AML-193 (cell line): ENCODE measurements at places on chromosomes 5 and 9.

- no peak for DNase-seq
Observed at GRCh38 chr5:65475895-65476294, 5.8 kb downstream of the ADAMTS6 start.

- no peak for DNase-seq
Observed at GRCh38 chr5:41065691-41066335, 5.3 kb downstream of the MROH2B start.

DNA sequence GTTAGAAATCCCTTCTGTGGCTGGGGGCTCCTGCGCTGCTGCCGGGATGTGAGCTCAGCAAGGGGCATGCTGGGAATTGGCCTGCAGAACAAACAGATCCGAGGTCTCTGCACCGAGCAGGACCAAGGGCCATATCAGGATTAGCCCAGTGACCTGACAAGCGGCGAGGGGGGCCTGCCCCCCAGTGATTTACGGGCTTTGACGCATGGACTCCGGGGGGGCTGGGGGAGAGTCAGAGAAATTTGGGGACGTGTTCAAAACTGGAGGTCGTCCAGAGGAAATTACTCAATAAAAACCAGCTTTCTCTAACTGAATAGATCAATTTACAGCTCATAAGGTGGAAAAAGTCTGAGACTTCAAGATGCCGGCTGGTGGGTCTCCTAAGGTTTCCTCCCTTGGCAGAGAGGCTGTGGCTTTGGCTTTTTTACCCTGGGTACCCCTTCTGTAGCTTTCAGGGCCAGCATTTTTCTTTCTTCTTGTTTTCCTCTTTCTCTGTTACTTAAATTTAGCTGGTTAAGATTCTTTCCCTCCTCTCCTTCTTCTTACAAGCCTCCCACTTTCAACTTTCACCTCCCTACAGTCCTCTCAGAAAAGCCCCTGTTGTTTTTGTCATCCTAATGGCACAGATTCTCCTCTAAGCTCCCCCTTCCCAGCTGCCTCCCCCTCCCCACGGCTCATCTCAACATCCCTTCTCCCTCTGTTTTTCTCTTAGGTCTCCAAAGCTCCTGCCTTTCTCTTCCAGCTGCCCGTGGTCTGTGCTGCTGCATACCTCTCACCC is 551.0 kb downstream of the CCDC171 start:
- DNase-seq, result no peak

- no peak for DNase-seq
Observed at GRCh38 chr5:58934629-58935097, 351.8 kb downstream of the RAB3C start.

DNA sequence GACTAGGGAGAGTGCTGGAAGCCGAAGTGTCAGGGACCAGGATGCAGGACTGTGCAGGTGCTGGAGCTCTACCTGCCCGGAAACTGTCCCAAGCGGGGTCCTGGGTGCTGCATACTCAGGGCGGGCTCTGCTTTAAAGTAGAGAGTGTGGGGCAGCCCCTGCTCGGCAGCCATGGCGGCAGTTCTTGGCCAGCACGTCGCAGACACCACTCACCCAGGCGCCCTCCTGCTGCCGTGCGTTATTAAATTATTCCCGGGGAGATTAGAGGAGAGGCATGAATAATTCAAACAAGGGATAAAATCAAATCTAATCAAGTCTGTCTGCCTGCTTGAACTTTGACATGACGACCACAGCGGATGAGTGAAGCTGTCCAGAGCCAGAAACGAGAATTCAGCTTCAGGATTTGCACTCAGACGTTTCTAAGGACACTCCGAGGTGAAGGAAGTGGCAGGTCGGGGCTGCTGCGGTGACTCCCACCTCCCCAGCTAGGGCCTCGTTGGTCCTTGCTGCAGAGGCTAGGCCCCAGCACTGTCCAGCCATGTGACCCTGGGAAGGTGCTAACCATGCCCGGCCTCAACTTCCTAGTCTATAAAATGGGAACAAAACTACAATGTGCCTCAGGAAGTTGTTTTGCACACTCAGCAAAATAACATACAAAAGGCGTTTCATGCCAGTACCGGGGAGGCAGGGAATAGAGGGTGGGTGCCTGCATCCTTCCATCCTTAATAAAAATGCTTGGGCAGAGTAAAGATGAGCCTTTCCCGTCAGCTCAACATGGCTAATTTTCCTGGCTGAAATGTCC is 91.3 kb upstream of the ADAMTS2 start:
- DNase-seq, result no peak

- no peak for DNase-seq
Observed at GRCh38 chr5:75640826-75641225, 29.6 kb downstream of the ANKDD1B start.

DNA sequence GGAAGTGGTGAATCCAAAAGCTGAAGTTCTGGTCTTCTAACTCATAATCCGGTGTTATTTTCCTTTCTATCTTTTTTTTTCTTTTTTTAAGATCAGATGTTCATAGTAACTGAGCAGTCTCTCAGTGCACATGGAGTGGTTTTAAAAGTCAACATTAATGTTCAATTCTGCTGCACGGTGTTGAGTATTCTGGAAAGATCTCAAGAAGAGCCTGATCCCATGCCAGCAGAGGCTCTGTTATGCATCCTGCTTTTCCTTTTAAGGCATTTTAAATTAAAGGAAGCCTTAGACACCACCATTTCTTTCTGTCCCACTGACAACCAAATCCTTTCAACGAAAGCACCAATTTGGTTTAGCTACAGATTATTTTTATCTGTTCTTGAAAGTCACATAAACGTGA is 33.4 kb downstream of the SEMA5A start:
- no peak for DNase-seq

GRCh38 chr9:135772056-135772646 is 70.2 kb downstream of the KCNT1 start:
- DNase-seq, result no peak

- peak; percentile 97 for DNase-seq
Observed at GRCh38 chr9:129863059-129863690, 27.9 kb downstream of the USP20 start.

DNA sequence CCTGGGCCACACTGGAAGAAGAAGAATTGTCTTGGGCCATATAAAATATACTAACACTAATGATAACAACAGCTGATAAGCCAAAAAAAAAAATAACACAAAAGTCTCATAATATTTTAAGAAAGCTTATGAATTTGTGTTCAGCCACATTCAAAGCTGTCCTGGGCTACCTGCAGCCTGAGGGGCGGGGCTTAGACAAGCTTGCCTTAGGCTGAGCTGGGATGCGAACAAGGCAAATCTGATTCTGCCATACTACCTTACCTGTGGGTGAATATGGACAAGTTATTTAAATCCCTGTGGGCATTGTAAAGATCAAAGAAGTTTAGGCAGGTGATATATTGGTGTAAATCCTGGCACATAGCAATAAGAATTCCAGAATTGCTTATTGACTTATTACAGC is 212.3 kb upstream of the ATP10B start:
- DNase-seq, result no peak

GRCh38 chr9:116685166-116685565 is 1.9 kb upstream of the TRIM32 start:
- DNase-seq, result no peak

DNA sequence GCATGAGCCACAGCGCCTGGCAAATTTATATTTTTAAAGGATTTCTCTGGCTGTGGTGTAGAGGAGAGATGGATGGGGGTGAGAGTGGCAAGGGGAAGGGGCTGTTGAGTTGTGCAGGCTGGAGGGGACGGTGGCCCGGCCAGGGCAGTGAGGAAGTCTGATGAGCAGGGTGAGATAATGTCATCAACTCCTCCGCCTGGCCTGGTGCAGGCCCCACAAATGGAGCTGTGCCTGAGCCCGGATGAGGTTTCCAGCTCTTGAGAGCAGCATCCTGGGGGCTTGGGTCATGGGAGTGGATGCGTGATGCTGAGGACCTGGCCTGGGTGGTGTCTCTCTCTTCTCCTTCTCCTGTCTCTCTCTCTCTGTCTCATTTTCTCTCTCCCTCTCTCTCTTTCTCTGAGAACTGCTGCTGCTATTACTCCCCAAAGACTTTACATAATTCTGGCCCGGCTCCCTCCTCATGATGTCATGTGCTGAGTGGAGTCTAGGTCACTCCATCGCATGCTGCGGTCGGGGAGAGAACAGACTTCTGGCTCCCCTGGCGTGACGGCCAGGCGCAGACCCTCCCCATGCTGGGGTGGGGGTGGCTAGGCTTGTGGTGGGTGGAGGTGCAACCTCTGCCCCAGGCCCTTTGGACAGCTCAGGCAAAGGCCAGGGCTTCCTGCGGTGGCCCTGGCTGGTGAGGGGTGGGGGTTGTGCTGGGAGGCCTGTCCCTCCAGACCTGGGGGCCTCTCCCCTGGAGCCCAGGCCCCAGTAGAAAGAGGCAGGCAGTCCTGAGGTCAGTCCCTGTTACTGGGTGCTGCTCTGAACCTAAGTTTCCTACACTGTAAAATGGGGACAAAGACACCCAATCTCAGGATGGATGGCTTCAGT is 26.4 kb downstream of the FGF18 start:
- DNase-seq, result no peak

DNA sequence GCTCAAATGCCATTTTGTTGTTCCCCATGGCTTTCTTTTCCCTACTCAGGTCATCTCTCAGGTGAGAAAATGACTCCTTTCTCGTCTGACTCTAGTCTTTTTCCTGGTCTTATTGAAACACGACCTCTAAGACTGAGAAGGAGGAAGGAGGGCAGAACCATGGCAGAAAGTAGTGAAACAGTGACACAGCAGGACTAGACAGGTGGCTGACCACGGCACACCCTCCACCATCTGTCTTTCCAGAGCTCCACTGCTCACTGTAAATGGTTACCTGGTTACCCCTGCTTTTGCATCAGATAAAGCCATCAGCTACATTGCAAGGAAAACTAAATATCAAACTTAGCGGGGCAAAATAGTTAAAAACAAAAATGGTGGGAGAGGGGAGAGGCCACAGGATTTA is 30.9 kb downstream of the NR4A3 start:
- DNase-seq, result no peak

DNA sequence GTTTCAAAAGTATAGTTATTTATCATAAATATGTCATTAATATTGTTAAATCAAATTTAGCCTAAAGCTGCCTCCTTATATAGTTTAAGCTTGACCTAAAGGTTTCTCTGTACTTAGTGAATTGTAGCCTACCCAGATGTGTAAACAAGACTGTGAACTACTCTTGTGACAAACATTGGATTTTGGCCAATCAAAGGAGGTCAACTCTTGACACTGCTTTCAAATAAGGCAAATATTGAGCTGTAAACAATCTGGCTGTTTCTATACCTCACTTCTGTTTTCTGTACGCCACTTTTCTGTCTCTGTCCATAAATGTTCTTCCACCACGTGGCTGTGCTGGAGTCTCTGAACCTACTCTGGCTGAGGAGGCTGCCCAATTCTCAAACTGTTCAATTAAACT is 51.2 kb downstream of the FXN start:
- DNase-seq, result no peak

- no peak for DNase-seq
Observed at GRCh38 chr9:129140397-129141065, 29.3 kb downstream of the PTPA start.

GRCh38 chr5:68147659-68148058 is 67.9 kb upstream of the PIK3R1 start:
- no peak for DNase-seq

GRCh38 chr9:76697554-76697953 is 66.7 kb upstream of the PCA3 start:
- DNase-seq, result no peak

DNA sequence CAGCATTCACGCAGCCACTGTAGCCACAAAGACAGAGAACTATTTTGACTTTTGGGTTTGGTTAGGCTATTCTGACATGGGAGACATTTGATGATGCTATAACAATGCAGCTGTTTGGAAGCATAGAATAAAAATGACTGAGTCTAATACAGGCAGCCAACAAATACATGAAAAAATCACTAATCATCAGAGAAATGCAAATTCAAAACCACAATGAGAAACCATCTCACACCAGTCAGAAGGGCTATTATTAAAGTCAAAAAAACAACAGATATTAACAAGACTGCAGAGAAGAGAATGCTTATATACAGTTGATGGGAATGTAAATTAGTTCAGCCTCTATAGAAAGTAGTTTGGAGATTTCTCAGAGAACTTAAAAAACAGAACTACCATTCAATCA is 107.1 kb upstream of the POC5 start:
- no peak for DNase-seq

DNA sequence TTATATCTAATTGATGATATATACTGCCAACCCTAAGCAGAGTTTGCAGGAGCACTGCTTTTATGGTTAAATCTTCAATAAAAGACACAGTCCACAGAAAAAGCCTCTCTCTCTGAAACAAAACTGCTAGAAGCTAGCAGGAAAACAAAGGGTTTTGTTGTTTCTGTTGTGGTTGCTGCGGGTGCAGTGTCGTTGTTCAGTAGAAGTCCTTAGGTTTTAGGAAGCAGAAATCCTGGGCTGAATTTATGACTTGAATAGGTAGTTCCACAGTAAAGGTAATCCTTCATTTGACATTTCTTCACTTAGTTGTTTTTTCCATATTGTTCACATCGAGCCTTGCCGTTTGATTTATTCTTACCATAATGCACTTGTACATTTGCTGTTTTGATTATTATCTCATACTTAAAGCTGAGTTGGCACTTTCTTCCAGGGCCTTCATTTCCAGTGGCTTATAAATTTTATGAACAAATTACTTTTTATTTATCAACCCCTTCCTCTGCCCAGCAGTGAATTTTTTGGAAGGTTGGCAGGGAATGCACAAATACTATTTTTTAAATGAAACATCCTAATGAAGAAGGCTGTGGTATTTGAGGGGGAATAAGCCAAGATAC is 209.6 kb upstream of the SLC30A5 start:
- no peak for DNase-seq

GRCh38 chr9:35105571-35106342 is 2.8 kb upstream of the STOML2 start:
- DNase-seq, result no peak

DNA sequence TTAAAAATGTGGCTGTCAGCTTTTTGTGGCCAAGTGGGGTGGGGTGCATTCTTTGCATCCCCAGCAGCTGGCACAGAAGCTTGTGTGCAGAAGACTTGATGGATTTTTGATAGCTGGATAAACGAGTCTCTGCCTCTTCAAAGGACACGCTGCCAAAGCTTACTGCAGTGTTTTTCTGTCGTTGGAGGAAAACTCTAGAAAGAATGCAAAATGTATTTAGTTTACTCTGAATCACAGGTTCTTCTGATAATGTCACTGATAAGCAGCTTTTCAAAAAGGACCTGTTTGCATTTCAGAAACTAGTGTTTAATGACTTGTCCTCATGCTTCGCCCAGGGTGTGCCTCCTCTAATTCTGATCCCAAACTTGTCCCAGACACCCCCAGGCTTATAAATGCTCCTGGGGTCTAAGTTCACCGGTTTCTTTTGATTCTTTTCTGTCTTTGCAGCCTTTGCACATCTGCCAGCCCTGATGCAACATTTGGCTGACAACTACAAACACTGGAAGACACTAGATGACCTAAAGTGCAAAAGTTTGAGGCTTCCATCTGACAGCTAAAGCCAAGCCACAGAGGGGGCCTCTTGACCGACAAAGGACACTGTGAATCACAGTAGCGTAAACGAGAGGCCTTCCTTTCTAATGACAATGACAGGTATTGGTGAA is 66.0 kb downstream of the WDR41 start:
- DNase-seq, result no peak
